Iris pigment epithelial cell (primary cell): ENCODE measurements at places on chromosomes 5 and 9.
A peak's percentile ranks its signal among the peaks of the same experiment; 100 is the strongest.

GRCh38 chr5:20215257-20215656, 227.3 kb upstream of the CDH18 start:
- DNase-seq, result no peak

DNA sequence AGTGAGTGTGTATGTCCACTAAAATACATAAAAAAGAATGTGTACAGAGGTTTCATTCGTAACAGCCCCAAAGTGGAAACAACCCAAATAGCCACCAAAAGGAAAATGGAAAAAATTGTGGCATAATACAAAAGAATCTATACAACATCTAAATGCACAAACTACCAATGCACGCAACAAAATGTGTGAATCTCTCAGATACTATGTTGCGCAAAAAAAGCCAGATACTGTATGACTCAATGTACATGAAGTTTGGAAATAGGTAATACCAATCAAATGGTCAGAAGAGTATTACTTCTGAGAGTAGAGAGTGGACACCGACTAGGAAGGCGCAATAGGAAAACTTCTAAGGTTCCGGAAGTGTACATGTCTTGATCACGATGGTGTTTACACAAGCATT, 2.4 kb downstream of the XPA start:
- DNase-seq, result no peak

DNA sequence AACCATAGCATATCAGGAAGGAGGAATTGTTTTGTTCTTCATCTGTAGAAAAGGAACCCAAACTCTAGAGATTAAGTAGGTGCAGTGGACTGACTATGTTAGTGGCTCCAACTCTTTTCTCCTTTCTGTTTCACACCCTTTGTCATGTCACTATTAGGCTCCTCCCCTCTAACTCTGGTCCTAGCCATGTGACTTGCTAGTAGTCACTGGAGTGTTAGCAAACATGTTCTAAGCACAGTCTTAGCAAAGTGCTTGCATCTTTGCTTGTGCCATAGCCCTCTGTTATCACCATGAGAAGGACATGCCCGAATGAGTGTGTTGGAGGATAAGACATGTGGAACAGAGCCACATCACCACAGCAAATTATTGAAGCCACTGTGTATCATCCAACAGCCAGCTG, 55.4 kb upstream of the PPP3R2 start:
- no peak for DNase-seq

GRCh38 chr5:79802406-79802805, 112.8 kb downstream of the CMYA5 start:
- no peak for DNase-seq

- no peak for DNase-seq
Observed at GRCh38 chr5:168086746-168087145, 204.7 kb upstream of the WWC1 start.

GRCh38 chr5:84727708-84728107, 343.0 kb upstream of the EDIL3 start:
- DNase-seq, result no peak

GRCh38 chr5:61534481-61535267, 202.6 kb downstream of the ZSWIM6 start:
- no peak for DNase-seq

GRCh38 chr5:141850786-141851185, 27.4 kb downstream of the PCDH1 start:
- no peak for DNase-seq

DNA sequence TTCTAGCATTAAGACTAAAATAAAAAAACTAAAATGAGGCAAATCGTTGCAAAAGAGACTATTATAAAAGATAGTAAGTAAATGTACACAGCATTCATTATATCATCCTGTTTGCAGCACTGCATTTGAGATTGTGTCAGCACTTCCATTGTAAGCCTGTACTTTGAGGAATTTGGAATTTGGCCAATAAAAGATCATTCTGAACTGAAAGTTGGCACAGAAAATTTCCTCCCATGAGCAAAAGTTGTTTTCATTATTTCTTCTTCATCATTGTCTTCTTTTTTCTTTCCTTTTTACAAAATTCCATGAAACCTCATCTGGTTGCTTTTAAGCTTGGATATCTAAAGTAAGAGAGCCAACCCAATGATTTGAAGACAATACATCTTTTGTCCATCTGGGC, 199.3 kb upstream of the ADAMTSL1 start:
- peak; percentile 67 for DNase-seq

DNA sequence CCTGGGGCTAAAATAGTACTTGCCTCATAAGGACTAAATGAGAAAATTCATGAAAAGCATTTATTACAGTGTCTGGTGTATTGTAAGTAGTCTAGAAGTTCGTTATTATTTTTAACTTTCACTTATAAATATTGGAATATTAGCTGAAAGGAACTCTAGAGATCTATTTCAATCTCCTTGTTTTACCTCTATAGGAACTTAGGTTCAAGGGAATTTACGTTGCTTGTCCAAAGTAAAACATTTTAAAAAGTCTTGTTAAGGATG, 55.5 kb downstream of the GARNL3 start:
- DNase-seq, result no peak

GRCh38 chr5:138952962-138953361, 77.8 kb upstream of the LRRTM2 start:
- DNase-seq, result no peak

- peak; percentile 23 for DNase-seq
Observed at GRCh38 chr5:73170522-73170921, 2.5 kb upstream of the TMEM174 start.

GRCh38 chr5:177491983-177492746, 5.2 kb downstream of the PDLIM7 start:
- DNase-seq, result no peak

GRCh38 chr5:94893412-94894135, 275.1 kb downstream of the SLF1 start:
- DNase-seq, result peak; percentile 35

- DNase-seq, result no peak
Observed at GRCh38 chr9:21121595-21122251, 19.9 kb downstream of the IFNW1 start.

- no peak for DNase-seq
Observed at GRCh38 chr5:150353032-150353675, 4.3 kb upstream of the TCOF1 start.

GRCh38 chr5:115601701-115602590, at the start of gene TICAM2:
Gene TICAM2, minus strand, starts transcription at chr5:115602479. Its CDS starts 21,223 bp downstream, at chr5:115581256.
- DNase-seq, result peak; percentile 69

GRCh38 chr5:140255460-140256157, 47.3 kb downstream of the PFDN1 start:
- DNase-seq, result no peak

- no peak for DNase-seq
Observed at GRCh38 chr9:96080364-96080763, 204.9 kb downstream of the ERCC6L2 start.

DNA sequence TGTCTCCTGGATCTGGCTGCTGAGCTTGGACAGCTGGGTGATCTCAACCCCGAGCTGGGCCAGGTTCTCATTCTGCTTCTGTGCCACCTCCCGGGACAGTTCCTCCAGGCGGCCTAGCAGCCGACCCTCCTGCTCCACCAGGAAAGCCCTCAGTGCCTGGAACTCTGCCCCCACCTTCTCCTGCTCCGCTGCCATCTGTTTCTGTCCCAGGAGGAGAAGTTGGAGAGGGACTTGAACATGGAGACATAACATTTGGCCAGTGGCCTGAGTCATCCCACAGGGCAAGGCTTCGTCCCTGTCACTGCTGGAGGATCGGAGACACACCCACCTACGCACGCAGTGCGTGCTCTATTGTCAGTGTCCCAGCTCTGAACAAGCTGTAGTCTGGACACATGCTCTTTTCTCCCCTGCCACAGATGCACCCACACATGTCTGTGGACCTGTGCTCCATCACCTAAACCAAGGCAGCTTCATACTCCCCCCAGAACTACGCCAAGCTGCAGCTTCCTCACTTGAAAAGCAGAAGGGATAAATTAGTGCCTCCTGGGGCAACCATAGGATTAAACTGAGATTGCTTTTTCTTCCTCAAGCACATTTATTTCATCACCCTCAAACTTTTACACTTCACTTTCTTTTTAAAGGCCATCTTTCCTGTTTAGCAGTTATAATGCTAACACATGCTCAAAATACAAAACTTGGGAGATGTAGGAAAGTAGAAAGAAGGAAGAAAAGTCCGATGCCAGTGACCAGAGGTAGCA, 4.9 kb downstream of the TRIM7 start:
- DNase-seq, result no peak

DNA sequence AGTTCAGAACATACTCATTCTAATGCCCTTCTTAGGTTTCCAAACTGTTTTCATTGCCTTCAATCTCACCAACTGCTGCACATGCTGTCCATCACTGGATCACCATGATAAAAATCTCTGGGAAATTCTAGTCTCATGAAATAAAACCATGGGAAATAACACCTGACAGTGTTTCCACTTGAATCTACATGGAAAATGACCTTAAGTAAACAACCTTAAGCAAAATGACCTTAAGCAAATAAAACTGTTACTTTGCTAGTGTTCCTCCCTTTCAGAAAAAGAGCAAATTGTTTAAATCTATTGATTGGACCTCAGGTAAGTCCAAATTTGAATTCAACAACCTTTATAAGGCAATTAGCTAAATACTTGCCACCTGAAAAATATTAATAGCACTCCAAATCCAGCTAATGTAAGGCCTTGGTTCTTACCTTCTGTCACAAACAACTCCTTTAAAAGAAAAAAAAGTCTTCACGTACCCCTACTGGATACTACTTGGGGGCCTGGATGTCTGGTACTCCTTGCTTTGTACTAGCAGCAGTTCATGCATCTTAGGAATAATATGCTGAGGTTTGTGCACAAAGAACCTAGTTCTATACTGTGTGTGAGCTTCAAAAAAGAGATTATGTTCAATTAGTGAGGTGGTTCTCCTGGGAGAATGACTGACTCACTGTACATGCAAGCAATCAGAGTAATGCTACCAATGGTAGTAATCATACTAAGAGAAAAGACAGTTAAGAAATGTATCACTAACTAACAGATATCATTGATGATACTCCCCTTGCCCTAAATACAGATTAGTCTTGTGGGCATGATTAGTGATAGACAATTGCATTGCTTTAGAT, 630.4 kb downstream of the PSAT1 start:
- no peak for DNase-seq

DNA sequence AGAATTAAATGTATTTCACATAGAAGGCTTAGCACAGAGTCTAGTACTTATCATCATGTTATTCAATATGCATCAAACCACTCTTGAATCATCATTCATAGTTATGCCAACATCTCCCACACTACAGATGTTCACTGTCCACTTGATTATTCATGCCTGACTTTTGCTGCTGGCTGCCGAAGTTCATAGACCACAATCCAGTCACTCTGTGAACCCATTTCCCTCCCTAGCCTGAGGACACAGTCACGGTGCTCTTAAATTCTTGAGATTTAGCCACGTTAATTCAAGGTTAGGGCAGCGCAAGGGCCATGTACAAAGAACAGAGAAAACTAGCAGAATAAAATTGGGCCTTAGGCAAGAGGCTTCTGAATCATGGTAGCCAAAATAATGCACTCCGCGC, 32.4 kb downstream of the ABCA1 start:
- DNase-seq, result peak; percentile 88

DNA sequence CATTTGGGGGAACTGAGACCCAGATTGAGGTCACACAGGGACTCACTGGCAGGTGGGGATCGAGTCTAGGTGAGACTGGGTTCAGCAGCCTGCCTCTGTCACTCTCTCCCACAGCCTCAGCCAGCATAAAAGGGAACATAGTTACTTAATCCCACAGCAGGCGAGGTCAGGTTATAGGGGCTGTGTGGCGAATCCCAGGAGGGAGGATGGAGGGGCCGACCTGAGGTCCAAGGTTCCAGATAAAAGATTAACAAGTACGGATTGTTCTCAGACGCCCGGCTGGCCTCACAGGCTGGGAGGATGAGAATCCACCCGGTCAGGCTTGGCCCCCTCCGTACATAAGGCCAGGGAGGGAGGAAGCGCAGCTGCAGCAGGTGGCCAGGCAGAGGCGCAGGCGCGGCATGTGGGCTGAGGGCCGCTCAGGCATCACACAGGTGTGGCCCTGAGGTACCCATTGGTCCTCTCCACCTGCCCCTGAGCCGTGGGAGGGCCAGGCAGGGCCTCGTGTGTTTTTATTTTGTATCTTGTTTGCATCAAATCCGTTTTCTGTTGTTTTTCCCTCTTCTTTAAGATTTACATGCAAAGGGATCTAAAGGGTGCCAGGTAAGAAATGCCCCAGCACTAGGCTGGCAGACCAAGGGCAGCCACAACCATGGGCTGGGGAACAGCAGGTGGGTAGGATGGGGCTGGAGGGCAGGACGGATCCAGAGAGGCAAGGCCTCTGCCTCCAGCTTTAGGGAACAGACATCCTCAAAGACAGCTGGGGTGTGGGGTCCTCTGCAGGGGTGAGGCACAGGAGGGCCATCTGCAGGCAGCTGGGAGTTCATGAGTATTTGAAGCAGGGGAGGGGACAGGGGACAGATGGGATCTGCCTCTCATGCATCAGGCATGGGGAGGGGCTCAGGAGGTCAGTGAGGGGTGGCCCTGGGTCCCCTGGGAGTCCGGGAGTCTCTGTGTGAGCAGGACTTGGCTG, 3.6 kb downstream of the SUSD3 start:
- no peak for DNase-seq

- DNase-seq, result no peak
Observed at GRCh38 chr5:11496137-11496719, 408.0 kb downstream of the CTNND2 start.

DNA sequence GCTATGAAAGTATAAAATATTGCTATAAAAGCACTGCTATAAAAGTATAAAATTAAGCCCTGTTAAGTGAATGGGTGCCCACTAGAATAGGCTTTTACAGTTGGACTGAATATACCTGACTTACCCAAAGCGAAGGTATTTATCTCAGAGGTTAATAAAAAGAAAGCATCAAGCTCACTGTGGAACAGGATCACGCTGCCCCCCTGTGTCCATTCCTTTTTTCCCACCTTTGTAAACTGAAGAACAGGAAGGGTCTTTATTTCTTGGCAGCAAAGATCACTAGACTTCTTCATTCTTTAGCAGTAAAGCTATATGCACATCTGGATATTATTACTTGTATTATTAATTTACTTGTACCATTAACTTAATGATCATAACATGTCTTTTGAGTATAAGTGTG, 22.1 kb upstream of the PLPP6 start:
- DNase-seq, result peak; percentile 20

- DNase-seq, result no peak
Observed at GRCh38 chr5:152004095-152004494, 79.4 kb upstream of the GLRA1 start.
